Left cardiac atrium (tissue), 4 donors: ENCODE measurements at places on chromosomes 6 and 20. TPM values are rescaled to one million over a fixed set of nuclear protein-coding genes. Genes with fewer than 3 reads are reported as not detected.

- no peak for DNase-seq
Observed at GRCh38 chr6:149919834-149920225, 3.1 kb downstream of the RAET1G start.

Gene VPS52
- total RNA-seq: 33.4 TPM

GRCh38 chr6:4503700-4504099, 272.5 kb upstream of the CDYL start:
- no peak for DNase-seq

GRCh38 chr6:125832391-125833117, 41.8 kb downstream of the NCOA7 start:
- no peak for DNase-seq

DNA sequence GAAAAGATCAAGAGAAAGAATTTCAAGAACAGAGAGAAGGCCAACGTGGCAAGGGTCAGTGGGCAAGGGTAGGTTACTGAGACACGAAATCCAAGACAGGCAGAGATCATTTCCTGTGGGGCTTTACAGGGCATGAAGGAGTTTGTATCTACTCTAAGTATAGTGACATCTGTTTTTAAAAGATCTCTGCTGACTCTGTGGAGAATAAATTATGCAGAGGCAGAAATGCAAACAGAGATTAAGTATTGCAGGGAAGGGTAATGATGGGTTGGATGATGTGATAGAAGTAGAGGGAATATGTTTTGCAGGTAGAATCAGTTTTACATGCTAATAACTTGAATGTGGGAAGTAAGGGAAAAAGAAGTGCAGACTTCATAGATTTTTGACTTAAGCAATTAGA, 243.5 kb downstream of the FRK start:
- no peak for DNase-seq

- DNase-seq: no peak
Observed at GRCh38 chr20:373171-373890, 7.2 kb upstream of the TRIB3 start.

GRCh38 chr6:5173810-5174209, 86.9 kb downstream of the LYRM4 start:
- no peak for DNase-seq

Gene OR2H2
- total RNA-seq: not detected

DNA sequence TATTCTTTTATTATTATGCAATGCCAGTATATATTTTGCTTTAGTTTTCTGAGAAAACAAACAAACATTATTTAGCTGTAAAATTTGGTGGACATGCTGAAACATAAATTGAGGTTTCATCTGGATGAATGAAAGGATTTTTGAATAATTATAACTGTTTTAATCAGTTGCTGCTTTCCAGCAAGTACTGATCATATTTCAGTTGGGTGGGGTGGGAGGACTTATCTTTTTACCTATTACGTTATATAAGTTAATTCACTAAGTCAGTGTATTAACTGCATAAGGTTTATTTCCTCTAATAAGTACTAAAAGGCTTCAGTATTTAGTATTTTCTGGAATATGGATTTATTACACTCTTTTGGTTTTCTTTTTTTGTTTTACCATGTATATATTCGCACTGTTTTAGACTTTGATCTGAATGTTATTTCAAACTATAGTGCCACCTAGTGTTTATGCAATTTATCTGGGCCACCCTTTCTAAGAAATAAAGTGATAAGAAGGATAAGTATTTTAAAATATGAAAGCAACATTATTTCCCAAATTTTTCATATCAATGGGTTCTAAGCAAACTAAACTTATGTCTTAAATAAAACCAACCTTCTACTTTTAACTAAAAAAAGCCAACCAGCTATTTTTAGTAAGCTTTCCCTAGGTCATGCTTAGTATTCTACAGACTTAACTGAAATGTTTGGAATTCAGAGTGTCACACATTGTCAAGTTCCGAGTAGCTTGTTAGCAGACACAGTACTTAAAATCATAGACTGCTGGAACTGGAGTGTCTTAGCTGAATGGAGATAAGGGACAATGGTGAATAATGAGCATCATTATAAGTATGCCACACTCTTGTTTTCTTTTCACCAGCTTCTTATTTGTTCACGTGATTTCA, 105.4 kb upstream of the MCHR2 start:
- DNase-seq: no peak

DNA sequence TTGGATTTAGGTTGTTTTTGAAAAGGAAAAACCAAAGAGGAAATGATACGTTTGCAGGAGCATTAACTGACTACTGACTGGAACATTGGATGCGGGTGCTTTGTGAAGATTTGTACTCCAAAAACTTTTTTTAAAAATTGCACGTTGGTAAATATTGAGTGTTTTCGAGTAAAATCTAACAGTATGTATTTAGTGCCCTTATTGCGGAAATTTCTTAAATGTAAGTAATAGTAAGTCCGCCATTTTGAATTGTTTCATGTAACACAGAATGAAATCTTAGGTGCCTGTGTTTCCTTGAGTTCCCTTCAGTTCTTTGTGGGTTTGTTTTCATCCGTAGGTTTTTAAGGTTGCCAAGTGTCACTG, 15.2 kb upstream of the LIN28B start:
- DNase-seq: no peak

DNA sequence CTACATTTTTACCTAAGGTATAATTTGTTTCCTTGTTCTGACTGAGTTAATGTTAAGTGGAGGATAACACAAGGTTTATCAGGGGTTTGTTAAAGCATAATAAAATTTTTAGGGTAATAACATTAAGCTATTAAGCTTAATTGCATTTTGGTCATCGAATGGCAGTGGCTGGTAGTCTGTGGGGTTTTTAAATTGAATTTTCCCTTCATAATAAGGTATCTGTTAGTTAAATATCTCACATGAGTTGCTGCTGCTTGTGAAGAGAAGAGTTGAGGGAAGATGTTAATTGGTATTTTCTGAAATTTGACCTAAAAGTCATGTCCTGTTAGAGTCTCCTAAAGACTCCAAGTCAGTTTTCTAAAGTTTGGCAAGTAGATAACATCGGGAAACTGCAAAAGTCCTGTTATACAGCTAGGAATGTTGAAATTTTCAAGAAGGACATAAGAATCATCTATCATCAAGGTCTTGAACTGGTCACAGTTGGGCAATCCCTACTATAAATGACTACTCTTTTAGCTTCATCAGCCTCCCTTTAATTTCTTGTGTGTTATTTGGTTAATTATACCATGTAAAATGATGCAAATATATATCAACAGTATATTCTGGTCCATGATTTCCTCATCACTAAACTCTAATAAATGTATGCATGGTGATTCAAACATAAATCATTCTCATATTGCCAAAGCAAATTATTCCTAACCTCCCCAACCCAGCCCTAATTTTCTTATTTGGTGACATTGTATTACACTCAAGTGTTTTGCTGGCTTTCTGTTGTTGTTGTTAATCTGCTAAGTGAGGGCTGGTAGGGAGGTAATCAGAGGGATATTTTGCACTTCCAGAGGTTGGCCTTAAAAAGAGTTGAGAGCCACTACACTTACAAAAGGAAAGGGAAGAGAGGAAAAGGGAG, 64.0 kb downstream of the MAP3K5 start:
- DNase-seq: no peak

Gene GMPR
- total RNA-seq: 58.8 TPM

DNA sequence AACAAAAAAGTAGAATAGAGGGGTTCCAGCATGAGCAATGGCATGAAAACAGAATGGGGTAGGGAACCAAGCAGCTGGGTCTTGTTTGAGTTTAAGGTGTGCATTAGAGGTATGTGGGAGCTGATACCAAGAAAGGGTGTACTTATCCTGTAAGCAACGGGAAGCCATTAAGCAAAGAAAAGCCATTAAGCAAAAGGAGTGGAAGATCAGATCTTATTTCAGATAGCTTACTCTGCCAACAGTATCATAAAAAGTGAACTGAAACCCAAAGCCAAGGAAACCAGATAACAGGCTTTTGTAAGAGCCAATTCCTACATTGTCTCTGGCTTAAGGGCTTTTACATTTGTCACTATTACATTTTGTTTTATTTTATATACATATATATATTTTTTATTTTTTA, 21.3 kb upstream of the BEND6 start:
- no peak for DNase-seq

GRCh38 chr6:15879371-15880261, 216.8 kb upstream of the DTNBP1 start:
- peak; percentile 79 for DNase-seq

GRCh38 chr20:44478206-44478605, 2.5 kb downstream of the TTPAL start:
- DNase-seq: no peak

DNA sequence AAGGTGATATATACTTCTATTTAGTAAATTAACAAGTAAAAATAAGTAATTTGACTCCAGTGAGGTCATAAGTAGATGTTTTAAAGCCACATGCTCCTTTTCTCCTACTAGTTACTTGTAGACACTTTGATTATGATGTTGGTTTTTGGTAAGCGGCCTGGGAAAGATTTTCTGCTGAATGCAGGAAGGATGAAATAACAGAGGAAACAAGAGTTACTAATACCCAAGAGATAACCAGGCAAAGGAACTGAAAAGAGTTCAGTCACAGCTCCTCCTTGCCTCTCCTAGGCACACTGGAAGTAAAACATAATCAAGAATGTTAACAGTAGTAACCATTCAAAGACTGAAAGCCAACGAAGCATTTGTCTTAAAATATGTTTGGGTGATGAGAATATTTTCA, 203.3 kb downstream of the RNGTT start:
- DNase-seq: no peak

Gene PTCRA
- total RNA-seq: not detected

GRCh38 chr6:132872923-132873322, 58.6 kb downstream of the RPS12 start:
- DNase-seq: no peak

Gene TFAP2A
- total RNA-seq: 0.79 TPM

- no peak for DNase-seq
Observed at GRCh38 chr6:90078513-90079289, 184.4 kb downstream of the GJA10 start.

DNA sequence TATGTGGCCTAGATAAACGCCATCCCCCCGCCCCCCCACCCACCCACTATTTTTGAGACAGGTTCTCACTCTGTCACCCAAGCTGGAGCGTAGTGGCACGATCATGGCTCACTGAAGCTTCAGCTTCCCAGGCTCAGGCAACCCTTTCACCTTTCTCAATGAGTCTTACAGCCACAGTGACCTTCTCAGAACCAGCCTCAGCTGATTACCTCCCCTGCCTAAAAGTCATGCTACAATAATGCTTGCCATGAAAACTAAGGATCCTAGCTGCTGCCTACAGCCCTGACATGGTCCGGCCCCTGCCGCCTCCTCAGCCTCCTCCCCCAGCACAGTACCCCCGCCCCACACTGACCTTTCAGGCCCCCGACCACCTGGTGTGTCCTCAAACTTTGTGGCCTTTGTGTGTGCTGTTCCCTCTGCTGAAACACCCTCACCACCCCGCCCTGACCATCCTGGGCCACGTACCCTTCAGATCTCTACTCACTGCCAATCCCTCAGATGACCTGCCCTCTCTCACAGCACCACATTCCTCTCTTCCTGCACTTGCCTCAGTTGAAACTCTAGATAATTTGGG, 31.3 kb downstream of the PNPLA1 start:
- no peak for DNase-seq

DNA sequence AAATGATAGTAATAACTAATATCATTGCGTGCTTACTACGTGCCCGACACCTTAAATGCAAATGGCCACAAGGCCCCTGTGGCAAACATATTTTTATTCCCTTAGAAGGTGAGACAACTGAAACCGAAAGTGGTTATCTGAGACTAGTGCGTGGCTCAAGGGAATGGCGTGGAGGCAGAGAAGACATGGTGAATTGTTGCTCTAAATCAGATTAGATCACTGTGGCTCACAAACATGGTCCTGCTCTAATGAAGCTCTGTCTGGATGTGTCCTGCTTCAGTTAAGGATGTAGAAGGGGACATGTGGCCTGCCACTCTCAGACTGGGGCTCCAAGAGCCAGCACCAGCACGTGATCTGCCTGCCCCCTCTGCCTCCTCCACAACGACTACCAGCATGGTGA, 124.2 kb upstream of the GMDS start:
- DNase-seq: no peak

GRCh38 chr6:69957985-69958559, 91.7 kb downstream of the COL19A1 start:
- DNase-seq: no peak

DNA sequence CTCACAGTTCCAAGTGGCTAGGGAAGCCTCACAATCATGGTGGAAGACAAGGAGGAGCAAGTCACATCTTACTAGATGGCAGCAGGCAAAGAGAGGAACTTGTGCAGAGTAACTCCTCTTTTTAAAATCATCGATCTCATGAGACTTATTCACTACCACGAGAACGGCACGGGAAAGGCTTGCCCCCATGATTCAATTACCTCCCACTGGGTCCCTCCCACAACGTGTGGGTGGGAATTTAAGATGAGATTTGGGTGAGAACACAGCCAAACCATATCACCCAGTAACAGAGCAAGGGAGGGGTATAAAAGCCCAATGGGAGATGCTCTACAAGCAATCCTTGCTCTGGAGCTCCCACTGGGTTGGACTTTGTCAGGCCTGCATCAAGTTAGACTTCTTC, 80.4 kb downstream of the JPH2 start:
- DNase-seq: no peak

- peak; percentile 82 for DNase-seq
Observed at GRCh38 chr6:29628419-29629281, 4.3 kb downstream of the GABBR1 start.

DNA sequence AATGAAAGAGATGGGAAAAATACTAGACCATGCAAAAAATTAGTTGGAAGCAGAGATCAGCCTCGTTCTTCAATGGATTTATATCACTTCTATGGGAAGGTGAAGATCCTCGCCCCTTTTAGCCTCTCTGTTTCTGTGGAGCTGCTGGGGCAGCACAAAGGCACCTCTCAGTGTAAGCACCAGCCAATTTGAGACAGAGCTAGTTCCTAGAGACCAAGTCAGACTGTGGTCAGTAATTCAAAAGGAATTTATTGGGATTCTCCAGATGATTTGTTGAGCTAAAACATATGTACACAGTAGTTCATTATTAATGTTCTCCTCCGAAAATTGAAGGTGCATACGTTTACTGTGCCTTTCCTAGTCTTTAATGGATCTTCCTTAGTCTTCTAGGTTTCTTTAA, 42.4 kb downstream of the SCGN start:
- no peak for DNase-seq

GRCh38 chr6:15246217-15246665, 372 bp downstream of the JARID2 start:
- DNase-seq: no peak
